ENCODE measurements at places on chromosomes 13 and 19.

DNA sequence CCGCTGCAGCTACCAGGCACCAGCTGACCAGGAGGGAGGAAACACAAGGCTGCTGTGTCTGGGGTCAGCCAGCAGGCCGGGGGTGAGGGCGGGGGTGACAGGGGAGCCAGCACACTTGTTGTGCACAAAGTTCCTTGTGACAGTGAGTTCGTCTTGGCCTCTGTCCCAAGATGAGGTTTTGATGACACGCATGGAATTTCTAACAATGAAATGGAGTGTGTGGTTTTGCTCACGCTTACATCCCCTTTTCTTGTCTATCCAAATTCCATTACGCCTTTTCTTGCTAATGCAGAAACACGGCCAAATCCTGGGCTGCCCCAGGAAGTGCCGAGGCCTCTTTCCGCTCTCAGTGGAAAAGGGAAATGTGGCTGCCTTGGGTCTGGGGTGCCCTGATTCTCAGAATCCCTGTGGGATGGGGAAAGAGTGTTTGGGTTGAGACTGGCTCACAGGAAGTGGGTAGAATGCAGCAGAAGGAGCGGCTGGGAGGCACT is 73.8 kb downstream of the GADD45B start:
- DNase-seq: no peak

GRCh38 chr19:2846180-2846894 is 5.1 kb downstream of the ZNF555 start:
- DNase-seq: no peak

- DNase-seq: no peak
Measured at GRCh38 chr19:8325454-8325853, 4.2 kb downstream of the RPS28 start.

GRCh38 chr13:110371550-110372465 is 64.7 kb downstream of the COL4A2 start:
- no peak for DNase-seq

GRCh38 chr19:53962887-53963431 is at the start of gene CACNG8:
Gene CACNG8, plus strand, starts transcription at chr19:53962937.
- no peak for DNase-seq

DNA sequence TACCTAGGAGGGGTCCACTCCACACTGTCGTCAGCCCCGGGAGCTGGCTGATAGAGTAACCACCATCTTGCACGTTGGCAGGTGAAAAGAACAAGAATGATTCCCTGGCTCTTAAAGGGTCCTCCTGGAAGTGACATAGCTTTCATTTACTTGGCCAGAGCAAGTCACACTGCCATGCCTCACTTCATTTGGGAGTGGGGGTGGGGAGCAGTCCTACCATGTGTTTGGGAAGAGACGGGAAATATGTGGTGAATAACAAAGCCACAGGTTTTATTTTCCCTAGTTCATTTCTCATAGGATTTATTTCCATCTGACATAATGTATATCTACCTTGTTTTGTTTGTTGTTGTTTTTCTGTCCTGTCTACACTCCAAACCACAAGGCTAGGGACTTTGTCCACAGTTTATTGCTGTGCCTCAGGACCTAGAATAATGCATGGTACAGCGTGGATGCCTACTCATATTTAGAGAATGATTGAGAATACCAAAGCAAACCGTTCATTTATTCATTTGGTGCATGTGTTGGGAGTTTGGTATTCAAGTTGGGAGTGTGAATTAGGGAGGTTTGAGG is 26.8 kb downstream of the UBAC2 start:
- no peak for DNase-seq

DNA sequence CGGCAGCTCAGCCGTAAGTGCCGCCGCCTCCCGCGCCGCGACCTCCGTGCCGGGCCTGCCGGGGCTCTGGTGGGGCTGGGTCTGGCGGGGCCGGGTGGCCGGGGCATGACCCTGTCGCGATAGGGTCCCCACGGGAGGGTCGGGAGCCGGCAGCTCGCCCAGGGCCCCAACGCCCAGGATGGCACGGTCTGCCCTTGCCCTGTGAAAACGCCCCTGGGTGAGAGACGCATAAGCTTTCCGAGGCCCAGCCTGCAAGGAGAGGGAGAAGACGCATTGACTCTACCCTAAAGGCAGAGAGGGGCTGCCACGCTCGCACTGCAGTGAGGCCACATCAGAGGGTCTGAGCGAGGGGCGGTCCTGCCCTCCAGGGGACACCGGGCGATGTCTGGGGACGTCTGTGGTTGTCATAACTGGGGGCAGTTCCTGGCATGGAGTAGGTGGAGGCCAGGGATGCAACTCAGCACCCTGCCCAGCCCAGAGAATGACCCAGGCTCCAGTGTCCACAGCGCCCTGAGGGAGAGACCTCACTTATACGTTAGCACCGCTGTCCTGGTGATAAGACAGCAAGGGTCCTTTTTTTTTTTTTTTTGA is 539 bp downstream of the ZNF554 start:
- DNase-seq: no peak

Measured in activated CD4-positive, CD25-positive, alpha-beta regulatory T cell (primary cell).